ENCODE measurements at places on chromosomes 6 and 20. TPM values are rescaled to one million over a fixed set of nuclear protein-coding genes. Genes with fewer than 3 reads are reported as not detected.

DNA sequence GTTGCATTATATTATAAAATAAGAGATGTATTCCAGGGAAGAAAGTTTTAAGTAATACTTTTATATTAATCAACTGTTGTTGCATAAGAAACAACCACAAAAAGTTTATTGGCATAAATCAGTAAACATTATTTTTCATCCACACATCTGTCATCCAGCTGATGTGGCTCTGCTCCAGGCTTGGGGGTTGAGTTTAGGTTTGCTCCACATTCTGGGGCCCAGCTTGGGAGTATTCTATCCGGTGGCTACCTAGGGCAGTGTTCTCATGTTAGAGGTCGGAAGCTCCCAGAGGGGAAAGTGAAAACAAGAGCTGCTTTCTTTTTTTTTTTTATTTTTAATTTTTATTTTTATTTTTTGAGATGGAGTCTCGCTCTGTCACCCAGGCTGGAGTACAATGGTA lies 728.4 kb upstream of the FLRT3 start:
- no peak for DNase-seq

DNA sequence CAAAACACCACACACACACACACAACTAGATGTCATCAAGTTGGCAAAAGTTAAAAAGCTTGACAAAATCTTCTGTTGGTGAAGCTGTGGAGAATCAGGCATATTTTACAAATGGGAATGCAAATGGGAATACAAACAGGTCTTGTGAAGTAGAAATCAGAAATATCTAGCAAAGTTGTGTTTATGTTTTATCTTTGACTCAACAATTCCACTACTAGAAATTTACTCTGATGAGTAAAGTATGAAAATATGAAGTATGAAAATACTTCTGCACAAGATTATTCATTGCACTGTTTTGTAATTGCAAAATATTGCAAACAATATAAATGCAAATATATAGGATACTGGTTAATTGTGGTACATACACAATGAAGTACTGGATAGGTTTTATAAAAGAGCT lies 1166.0 kb upstream of the GJE1 start:
- no peak for DNase-seq

DNA sequence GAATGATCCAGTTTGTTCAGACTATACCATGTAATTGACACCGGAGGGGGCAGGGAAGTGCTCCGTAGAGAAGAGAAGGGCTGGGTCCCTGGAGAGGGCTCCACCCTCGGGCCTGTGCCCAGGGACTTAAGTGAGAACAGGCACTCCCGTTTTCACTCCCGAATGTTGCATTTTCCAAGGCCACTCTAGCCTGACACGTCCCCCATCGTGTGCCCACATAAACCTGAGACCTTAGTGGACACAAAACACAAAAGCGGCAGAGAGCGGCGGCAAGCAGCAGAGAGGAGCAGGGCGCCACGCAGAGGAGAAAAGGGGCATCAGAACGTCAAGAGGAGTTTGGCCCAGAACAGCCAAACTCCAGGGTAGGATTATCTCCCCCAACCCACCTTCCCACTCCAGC lies 1405.1 kb downstream of the GRIK2 start:
- DNase-seq: no peak

The LAMA4 gene
- total RNA-seq: not detected

The CRISP3 gene
- not detected for total RNA-seq

The C6orf62 gene
- total RNA-seq: 122 TPM

- no peak for DNase-seq
Observed at GRCh38 chr20:46801003-46801702, 91.7 kb downstream of the SLC2A10 start.

The CAGE1 gene
- 0.16 TPM for total RNA-seq

The ENPP5 gene
- total RNA-seq: not detected

DNA sequence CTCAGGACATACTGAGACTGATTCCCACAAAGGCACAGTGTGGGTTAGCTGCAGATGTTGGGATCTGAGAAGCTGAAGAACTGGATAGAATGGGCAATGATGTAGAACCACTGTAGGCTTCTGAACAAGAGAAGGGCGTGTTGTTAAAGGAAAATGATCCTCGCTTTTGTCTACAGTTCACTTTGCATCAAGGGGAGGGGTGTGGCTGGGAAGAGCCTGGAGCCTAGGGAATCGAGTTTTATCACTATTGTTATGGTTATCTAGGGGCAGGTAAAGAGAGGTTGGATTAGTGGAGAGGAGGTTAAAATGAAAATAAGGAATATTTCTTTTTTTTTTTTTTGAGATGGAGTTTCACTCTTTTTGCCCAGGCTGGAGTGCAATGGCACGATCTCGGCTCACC lies 768.1 kb downstream of the KIF16B start:
- no peak for DNase-seq

The BTNL2 gene
- not detected for total RNA-seq

DNA sequence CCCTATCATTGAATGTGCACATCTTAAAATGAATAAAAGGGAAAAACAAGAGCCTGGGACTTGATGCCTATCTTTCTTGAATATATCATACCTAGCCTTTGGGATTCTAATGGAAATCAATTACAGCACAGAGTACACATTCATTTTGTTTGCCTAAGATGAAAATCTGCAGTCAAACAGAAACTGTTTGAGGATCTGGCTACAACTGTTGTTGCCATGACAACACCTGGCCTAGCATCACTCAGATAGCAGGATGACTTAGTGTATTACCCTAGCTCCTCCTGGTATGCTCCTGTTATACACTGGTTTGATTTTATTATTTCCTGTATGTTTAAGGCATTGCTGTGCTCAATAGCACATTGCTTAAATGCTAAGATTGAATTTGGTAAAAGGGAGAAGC lies 71.5 kb upstream of the LAMP5 start:
- no peak for DNase-seq

DNA sequence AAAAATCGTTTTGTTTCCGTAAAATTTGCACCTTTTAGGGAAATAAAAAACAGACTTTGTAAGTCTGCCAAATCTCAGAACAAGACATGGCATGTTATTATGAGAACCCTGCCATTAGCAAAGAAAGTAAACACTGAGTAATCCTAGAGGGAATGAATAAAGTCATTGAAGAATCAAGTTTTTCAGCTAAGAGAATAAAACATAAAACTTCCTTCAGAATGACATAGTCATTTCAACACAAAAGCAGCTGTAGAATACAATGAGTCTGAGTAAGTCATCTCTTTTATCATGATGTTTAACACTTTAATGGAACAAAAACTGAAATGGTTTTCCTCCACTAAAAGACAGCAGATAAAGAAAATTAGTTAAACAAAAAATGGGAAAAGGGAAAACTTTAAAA lies 10.3 kb upstream of the DST start:
- no peak for DNase-seq

GRCh38 chr6:24855395-24856245 lies 56.9 kb upstream of the ARMH2 start:
- DNase-seq: peak; percentile 57

DNA sequence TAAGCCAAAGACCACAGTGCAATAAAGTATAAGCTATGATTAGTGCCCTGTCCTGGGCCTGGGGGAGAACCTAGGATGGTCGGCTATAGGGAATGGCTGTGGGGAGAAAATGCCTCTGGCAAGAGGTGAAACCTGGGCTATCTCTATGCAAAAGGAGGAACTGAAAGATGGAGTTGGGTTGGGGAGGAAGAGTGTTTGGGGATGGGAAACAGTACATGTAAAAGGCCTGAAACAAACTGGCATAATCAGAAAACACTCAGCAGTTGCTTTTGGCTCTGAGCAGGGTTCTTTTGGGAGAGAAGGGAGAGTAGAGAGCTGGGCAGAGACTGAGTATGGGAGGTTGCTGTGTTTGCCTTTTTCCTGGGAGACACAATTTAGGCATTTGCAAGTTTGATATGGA lies 31.9 kb upstream of the FUCA2 start:
- DNase-seq: no peak

The HCRTR2 gene
- not detected for total RNA-seq

The CD24 gene
- 2.0 TPM for total RNA-seq

DNA sequence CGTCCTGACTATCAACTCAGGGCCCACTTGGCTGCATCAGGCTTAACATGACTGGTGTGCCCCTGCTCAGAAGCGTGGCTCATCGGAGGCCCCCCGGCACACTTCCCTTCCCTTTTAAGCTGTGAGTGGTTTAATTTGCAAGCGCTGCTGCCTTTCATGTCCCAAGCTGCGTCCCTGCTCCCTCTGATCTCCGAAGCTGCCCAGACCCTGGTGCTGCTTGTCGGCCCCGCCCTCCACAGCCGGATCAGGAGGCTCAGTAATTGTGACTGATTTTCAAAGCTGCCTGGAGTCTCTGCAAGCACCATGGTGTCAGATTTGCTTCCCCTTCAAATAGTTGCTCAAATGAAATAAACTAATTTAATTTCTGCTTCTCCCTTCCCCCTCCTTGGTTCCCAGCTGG lies 71.1 kb downstream of the CDH22 start:
- no peak for DNase-seq

The CALHM6 gene
- total RNA-seq: 9.7 TPM

GRCh38 chr20:45283551-45284057 lies 23.0 kb upstream of the RBPJL start:
- no peak for DNase-seq

GRCh38 chr20:17916433-17916891 lies 52.1 kb downstream of the SNX5 start:
- DNase-seq: no peak

DNA sequence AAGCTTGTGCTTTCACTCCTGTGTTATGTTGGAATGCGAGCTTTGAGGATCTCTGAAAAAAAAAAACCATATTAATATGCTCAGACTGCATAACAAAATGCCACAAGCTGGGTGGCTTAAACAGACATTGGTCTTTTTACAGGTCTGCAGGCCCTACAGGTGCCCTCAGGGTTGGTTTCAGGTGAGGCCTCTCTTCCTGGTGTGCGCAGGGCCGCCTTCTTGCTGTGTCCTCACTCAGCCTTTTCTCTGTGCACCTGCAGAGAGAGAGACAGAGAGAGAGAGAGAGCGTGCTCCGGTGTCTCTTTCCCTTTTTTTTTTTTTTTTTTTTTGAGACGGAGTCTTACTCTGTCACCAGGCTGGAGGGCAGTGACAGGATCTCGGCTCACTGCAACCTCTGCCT lies 114.1 kb upstream of the SNX9 start:
- DNase-seq: no peak

DNA sequence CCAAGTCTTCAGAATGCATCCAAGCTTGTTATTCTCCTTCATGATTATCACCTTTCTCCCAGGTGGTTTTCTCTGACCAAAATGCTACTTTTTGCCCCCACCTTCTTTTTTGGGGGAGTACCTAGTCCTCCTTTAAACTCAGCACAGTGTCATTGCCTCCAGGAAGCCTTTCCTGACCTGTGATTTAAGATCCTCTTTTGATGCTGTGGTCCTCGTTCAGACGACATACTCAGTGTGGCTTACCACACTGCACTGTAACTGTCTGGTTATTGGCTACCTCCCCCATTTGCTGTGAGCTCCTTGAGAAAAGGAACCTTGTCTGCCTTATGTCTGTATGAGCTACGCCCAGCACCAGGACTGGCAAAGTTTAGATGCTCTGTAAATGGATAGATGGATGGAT lies 14.6 kb downstream of the SAYSD1 start:
- DNase-seq: no peak

- DNase-seq: no peak
Observed at GRCh38 chr6:156438350-156438923, 338.7 kb upstream of the ARID1B start.

GRCh38 chr6:17728551-17729222 lies 22.0 kb upstream of the NUP153 start:
- DNase-seq: no peak

GRCh38 chr20:11995805-11996567 lies 78.3 kb downstream of the BTBD3 start:
- no peak for DNase-seq

GRCh38 chr6:140401761-140402160 lies 1027.3 kb upstream of the CITED2 start:
- DNase-seq: no peak

GRCh38 chr6:84521511-84521910 lies 242.9 kb downstream of the TBX18 start:
- no peak for DNase-seq
